CD4-positive, alpha-beta T cell treated with Interleukin-4 for 1 hour (primary cell): ENCODE measurements at places on chromosomes 7 and 10.

- DNase-seq: no peak
These were observed 138.3 kb downstream of the ATXN7L1 start for GRCh38 chr7:105738133-105738532.

DNA sequence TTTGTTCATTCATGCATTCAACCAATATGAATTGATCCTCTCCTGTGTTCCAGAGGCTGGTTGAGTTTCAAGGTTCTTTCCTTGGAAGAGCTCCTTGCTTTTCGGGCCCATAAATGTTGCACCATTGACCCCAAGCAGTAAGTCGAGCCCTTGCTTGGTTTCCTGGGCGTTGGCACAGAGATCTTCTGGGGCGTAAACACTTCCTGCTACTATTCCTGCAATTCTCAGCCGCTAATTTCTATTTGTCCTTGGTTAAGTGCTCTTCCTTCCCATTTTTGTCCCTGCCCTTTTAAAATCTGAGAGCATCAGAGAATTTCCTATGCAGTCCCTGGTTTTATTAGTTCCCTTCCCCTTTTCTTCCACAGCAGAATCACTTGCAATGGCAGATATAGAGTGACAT is 44.1 kb upstream of the ADRB1 start:
- no peak for DNase-seq

GRCh38 chr7:109956916-109957315 is 1134.0 kb upstream of the LRRN3 start:
- DNase-seq: no peak

GRCh38 chr10:113704637-113705343 is 25.1 kb downstream of the CASP7 start:
- DNase-seq: peak; percentile 34

- DNase-seq: peak; percentile 71
These were observed 89.2 kb downstream of the DLG5 start for GRCh38 chr10:77837248-77837924.

- no peak for DNase-seq
These were observed 108.6 kb upstream of the COL1A2 start for GRCh38 chr7:94286111-94286510.

GRCh38 chr10:5575144-5575481 is 50.4 kb downstream of the CALML3 start:
- no peak for DNase-seq
